Central memory CD4-positive, alpha-beta T cell (primary cell): ENCODE measurements at places on chromosomes 13 and 19.

- no peak for DNase-seq
Measured at GRCh38 chr13:58698531-58698930, 1067.0 kb downstream of the PCDH17 start.

DNA sequence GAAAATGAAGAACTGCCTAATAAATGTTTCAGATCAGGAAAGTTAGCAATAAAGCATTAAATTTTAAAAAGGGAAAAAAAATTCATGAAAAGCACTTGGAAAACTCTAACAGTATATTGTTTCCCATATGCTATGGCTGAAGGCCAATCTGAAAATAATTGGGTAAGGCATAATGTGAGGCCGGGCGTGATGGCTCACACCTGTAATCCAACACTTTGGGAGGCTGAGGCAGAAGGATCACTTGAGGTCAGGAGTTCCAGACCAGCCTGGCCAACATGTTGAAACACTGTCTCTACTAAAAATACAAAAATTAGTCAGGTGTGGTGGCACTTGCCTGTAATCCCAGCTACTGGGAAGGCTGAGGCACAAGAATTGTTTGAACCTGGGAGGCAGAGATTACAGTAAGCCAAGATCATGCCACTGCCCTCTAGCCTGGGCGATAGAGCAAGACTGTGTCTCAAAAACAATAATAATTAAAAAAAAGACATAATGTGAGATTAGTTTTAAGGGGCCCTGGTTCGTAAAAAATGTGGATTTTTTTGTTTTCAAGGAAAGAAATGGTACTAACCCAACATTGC is 15.2 kb downstream of the INTS6 start:
- DNase-seq = no peak

GRCh38 chr13:27487776-27488175 is 37.4 kb upstream of the MTIF3 start:
- no peak for DNase-seq

DNA sequence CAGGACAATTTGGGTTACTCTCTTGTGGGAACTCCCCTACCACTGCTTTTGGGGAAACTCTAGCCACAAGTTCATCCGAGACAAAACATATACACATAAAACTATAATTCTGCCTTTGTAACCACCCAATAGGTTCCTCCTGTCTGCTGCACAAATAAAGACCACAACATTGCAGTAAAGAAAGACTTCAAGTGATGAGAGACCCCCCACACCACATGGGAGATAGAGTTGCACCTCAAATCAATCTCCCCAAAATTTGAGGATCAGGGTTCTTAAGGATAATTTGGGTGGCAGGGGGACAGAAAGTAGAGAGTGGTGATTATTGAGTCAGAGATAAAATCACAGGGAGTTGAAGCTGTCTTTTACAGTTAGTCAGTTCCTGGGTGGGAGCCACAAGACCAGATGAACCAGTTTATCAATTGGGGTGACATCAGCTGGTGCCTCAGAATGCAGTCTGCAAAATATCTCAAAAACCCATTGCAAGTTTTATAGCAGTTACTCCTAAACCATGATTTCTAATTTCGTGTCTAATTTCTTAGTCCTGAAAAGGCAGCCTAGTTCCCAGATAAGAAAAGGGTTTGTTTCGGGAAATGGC is 1348.5 kb downstream of the PCDH9 start:
- no peak for DNase-seq

DNA sequence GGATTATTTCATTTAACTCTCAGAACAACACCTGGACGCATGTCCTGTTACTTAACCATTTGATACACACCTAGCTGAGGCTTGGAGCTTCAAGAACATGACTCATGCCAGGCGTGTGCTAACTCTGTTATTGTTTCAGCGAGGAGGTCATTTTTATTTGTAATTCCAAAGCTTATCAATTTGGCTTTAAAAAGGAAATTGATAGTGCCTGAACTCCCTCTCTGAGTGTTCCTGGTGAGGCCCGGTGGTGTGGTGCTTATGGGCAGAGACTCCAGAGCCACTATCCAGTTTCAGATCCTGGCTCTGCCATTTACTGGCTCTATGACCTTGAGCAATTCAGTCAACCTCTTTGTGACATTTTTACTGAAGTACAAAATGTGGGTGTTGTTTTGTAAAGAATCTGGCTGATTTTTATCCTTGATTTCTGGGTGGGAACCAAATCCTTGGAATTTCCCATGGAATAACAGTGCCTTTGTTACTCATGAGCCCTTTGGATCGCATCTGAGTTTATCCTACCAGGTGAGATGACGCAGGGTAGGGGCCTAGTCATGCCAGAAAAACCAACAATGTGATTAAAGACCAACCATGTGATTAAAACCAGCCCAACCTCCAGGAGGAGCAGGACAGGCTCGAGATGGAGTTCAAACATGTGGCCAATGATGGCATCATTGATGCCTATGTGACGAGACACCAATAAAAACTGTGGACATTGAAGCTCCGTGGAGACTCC is 198.8 kb downstream of the MYO16 start:
- no peak for DNase-seq

GRCh38 chr19:47540748-47541147 is 25.9 kb upstream of the NAPA start:
- DNase-seq = no peak
